ENCODE measurements at places on chromosomes 11 and 22.

GRCh38 chr22:20430720-20431510, 6.7 kb downstream of the SCARF2 start:
- DNase-seq = peak; percentile 63

DNA sequence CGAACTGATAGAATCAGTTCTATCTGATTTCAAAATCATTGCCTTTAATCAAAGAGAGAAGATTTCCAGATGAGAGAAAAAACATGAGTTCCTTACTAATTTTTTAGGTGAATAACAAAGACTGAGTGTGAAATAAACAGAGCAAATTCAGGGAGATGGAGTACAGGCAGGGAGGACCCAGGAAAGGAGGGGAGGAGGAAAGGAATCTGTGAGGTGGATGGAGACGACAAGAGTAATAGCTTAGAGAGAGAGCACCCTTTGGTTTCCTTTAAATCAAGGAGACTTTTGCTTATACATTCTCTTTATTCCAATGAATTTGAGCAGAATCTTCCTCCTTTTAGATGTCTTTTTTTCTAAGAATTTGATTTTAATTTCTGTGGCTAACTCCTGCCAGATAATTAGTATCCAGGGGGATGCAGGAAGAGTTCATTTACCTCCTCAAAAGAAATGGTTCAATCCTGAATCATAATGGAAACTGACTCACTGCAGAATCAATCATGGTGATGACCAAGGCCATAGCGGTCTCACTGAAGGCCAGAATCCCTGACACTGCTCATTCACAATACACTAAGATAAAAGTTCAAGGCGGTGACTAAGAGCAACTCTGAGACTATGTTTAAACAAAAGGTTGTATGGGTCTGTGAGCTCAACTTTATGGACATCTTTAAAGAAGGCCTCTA, 234.0 kb upstream of the ZC3H12C start:
- DNase-seq = peak; percentile 76

DNA sequence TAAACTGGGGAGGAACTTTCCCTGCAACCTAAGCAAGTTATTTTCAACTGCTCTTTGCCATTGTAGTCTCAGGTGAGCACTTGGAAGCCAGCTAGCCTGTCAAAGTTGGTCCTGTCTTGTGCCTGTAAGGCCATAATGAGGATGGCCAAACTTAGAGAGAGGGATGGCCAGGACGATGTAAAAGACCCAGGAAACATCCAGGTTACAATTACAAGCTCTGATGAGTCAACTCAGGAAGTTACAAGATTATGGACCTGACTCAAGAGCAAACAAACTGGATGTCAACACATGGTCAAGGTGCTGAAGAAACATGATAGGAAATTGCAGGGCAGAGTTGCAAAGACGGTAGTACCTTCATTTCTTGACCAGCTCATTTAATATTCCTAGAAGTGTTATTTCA, 1.6 kb downstream of the GTPBP1 start:
- peak; percentile 82 for DNase-seq

DNA sequence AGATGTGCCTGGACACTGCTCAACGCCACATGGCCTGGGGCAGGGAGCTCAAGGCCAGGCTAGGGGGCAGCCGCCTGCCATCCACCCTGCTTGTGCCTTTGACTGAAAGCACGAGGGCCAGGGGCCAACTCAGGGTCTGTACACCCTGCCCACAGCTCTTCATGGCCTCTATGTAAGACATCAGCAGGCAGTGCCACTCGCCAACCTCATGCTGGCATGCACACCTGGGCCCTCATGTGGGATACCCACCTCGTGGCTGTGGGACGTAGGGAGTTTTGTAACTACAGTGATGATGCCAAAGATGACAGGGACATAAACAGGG, 25.6 kb downstream of the TBX1 start:
- DNase-seq = no peak

DNA sequence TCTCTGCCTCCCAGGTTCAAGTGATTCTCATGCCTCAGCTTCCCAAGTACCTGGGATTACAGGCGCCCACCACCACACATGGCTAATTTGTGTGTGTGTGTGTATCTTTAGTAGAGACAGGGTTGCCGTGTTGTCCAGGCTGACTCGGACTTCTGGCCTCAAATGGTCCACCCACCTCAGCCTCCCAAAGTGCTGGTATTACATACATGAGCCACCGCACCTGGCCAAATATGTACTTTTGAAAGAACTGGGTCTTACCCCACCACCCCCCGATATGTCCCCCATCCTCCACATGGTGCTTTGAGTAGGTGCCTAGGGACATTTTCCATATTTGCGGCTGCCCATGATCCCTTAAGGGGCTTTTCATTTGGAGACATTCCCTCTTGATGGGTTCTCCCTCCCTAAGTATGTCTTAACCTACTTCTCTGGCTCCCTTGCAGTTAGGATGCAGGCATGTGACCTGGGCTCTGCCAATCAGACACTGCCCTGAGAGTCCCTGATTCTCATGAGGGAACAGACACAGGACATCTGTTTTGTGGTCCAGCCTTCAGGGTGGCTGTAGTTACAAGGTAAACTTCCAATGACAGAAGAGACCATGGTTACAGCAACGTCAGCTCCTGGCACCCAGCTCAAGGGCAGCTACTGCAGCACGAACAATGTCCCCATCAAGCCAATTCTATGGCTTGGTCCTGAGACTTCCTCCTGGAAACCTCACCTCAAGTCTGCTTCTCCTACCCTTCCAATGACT, 48.4 kb downstream of the CHST1 start:
- no peak for DNase-seq

GRCh38 chr11:126485986-126486635, 130.6 kb downstream of the ST3GAL4 start:
- no peak for DNase-seq

- DNase-seq = no peak
These were observed 125.7 kb upstream of the C11orf58 start for GRCh38 chr11:16612566-16613261.

- no peak for DNase-seq
These were observed 160.9 kb downstream of the IGLL1 start for GRCh38 chr22:23419171-23419570.

- DNase-seq = no peak
These were observed 5.8 kb downstream of the SSH3 start for GRCh38 chr11:67309166-67309565.

DNA sequence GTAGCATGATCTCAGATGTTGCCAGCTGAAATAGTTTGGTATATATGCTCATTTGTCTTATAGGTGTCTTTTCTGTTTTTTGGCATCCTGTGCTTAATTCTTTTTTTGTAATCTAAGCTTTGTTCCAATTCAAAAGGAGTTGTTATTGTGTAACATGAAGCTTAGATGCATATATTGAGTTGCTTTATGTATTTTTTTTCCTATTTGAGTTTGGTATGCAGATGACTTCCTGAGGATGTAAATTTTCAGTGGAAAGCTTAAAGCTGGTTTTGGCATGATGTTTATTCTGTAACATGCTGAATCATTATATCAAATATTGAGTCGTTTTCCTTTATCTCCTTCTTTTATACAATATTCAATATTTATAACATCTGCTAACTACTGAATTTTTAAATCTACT, 69.4 kb downstream of the DDX10 start:
- DNase-seq = peak; percentile 20

DNA sequence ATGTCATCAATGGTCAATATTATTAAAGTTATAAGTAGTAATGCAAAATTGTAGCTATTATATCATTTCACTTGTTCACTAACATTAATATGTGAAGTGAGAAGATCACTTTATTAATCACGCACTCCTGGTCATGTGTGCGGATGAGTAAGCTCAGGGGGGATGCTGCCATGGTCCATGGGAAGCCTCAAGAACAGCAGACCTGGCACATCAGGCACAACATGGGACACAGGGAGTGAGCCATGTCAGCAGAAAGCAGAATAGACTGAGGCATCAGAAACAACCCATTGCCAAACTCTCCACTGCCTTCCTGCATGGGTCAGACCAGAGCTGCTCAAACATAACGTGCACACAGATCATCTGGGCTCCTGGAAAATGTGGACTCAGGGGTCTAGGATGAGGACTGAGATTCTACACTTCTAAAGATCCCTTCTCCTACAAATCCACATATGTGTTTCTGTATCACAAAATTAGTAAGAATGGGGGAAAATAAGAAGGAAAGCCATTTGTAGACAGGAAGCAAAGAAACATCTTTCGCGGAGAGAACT, 63.8 kb upstream of the VPREB1 start:
- no peak for DNase-seq

GRCh38 chr11:14454861-14455632, 44.6 kb downstream of the COPB1 start:
- peak; percentile 55 for DNase-seq

DNA sequence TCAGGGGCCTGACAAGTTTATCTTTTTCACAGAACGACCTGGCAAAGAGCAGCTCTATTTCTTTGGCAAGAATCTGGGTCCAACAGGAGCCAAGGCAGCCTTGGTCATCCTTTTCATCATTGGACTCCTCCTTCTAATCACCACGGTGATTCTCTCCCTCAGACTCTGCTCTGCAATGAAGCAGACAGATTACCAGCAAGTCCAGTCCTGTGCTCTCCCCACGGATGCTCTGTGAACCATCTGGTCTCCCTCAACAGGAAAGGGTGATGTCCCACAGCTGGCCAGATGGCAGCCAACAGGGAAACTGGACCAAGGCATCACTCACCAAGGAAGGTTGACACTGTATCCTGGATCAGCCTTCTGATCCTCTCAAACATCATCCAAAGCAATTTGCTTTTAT, 17.0 kb upstream of the PANX1 start:
- DNase-seq = no peak

DNA sequence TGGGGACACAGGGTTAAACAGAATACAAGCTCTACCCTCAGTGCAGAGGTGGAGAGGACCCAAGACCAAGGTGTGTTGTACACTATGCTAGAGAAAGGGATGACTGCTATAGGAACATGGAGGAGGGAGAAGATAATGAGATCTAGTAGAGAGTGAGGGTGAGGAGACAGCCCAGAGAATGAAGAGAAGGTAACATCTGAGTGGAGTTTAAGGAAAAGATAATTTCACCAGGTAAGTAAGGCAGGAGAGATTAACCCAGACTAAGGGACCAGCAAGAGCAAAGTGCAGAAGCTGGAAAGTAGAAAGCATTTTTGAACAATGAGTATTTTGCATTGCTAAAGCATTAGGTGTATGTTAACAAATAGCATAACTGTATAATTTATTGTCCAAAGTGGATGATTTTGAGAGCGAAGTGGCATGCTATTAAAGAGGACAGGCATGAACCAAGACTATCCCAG, 128.8 kb downstream of the RASSF10 start:
- peak; percentile 59 for DNase-seq

DNA sequence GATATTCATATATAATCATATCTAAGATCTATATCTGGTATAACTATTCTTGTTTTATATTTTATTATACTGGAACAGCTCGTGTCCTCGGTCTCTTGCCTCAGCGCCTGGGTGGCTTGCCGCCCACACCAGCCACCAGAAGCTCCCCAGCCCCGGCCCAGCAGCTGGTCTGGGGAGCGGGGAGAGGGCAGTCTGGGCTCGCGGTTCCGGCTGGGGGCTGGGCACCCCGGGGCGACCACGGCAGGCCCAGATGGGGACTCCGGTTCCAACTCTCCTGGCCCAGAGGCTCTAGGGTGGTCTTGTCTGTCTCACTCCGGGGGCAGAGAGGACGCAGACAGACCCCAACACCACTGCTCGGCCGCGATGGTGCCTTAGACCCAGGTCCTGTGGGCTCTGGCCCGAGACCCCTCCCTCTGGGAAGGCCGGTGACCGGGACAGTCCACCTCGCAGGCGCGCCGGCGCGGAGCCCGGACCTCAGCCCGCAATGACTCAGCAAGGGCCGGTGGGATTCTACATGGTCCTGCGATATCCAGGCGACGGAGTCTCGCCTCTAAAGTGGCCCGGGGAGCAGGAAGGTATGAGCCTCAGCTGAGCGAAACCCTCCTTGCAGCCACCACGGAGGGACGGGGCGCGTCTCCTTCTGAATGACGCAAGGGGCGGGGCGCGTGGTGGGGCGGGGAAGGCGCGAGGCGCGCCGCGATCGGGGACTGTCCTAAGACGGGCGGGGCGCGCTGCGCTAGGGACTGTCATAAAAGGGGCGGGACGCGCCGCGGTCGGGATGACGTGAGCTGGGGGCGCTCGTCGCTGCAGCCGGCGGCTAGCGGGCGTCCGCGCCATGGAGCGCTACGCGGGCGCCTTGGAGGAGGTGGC, at the start of gene DGCR6:
Gene DGCR6 (plus strand): TSS at position 781 of the 870 bp plus-strand sequence. CDS start 55 bp downstream, at position 836.
- no peak for DNase-seq

GRCh38 chr22:41922328-41922727, 4.3 kb downstream of the TNFRSF13C start:
- no peak for DNase-seq

DNA sequence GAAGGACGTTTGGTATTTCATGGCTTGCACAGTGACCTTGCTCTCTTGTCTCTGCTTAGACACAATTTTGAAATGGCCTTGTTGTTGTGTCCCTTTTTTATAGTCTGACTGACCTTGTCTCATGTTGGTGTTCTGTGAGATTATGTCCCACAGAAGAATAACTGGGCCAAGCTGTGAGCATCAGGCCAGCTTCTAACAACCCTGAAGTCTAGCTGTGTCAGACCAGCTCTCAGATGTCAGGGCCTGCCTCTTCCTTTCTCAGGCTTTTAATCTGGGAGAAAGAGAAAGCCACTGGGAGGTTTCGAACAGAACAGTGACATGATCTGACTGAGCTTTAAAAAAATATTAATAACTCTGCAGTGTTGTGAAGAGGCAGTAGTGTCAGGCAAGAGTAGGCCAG, 2.0 kb upstream of the UEVLD start:
- no peak for DNase-seq

GRCh38 chr11:61475433-61475832, 33.1 kb upstream of the LRRC10B start:
- DNase-seq = no peak

DNA sequence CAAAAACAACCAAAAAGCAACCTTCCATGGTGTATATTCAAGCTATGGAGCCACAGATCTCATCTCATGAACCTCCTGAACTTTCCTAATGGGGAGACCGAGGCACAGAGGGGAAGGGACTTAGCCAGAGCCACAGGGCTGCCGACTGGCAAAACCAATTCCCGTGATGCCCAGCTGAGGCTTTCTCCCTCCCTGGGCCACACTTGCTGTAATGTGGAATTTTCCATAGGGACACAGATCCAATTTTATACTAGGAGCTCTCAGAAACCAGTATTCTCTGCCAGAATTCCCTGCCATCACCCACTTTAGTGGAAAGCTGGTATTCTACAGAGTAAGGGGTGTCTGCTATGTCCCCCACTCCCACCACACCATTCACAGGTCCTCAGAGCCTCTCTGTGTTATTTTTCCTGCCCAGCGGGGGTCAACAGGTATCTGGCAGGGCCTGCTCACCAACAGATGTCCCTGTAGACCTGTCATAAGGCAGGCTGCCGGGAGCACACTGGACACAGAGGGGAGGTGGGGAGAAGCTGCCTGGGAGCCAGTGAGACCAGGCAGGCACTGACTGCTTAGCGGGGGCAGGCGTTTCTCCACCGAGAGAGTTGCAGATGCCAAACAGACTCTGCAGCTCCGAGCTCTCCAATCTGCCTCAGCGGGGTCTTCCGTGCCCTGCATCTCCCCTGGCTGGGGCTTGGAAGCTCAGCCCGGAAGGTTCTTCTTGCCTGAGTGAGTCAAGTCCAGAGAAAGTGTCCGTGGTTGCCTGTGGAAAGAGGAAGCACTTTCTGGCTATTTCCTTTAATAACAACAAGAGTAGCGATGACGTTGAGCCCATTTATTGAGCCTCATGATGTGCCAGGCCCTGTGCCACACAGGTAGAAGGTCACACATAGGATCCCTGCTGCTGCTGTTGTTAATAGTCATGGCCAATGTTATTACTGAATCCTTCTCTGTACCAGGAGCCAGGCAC, 26.3 kb downstream of the RPS6KA4 start:
- DNase-seq = no peak

- no peak for DNase-seq
These were observed 782 bp upstream of the OSBPL5 start for GRCh38 chr11:3165916-3166267.

All from PC-3 (cell line).